GM13977 (cell line): ENCODE measurements at places on chromosomes 5 and 9.

DNA sequence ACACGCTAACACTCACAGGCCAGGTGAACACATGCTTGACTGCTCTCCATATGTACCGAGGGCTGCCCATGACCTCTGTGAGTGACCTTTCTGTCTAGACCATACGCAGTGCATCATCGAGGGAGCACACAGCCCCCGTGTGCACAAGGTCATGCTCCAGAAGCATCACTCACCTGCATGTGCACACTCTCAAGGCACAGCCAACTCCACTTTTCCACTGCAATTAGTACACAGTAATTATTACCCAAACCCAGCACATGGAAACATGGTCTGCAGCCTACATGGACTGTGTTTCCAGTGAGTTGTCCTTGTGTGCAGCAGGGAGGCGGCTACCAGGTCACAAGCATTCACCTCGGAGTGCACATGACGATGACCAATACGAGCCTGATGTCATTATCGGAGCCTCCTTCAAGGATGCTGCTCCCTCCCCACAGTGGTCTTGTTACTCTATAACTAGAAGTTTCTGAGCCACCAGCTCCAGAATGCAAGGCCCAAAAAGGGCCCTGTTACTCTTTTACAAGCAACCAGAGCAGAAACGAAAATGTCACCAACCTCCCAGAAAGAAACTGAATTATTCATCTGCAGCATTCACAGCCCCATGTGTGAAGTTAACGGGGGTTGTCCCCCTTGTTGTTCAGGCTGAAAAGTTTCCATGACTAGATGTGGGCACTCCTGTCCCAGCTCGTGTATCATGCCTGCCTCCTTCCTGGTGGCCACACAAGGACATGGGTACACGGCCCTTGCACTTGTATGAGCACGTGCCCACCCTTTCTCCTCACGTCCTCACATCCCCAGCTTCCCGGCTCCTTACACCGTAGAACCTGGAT lies 31.2 kb downstream of the SEMA4D start:
- peak; percentile 69 for DNase-seq

DNA sequence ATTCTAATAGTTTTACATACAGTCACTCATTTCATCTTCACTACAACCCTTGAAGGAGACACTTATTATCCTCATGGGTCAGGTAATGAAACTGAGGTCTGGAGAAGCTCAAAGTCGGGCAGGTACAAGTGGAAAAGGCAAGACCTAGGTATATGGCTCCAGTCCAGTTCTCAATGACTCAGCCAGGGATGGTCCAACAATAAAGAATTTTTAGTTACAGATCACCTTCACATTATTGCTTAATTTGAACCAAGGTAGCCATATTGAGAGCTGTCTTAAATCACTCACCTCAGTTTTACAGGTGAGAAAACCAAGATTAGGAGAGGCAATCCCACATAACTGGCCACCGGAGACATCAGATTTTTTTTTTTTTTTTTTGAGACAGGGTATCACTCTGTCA lies 55.4 kb downstream of the PTPN3 start:
- DNase-seq = no peak

GRCh38 chr5:166367391-166367790 lies 1924.1 kb upstream of the WWC1 start:
- no peak for DNase-seq

DNA sequence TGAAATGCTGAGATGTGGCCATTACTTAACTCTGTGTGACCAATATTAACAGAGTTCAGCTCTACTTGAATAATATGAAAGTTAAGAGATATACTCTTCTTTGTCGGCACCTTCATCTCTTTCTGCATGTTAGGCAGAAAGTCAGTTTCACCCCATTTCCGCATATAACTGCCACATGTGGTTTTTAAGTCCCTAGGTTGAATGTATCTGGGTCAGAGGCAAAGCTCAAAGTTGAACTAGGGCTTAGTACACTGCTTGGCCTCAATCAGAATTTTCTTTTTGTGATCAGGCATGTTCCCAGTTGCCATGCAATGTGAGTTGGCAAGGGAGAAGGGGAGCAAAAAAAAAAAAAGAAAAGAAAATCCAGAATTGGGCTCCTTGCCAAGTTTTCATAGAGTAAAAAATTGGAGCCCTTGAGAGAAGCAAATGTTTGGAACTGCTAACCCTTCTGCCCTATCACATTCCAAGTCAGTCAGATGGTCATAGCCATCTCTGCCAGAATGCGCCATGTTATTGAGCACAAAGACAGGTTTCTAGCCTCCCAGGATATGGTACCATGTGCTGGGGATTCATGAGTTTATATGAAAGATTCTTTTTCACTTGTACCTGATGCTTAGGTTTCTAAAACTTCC lies 251.2 kb upstream of the RORB start:
- DNase-seq = no peak

DNA sequence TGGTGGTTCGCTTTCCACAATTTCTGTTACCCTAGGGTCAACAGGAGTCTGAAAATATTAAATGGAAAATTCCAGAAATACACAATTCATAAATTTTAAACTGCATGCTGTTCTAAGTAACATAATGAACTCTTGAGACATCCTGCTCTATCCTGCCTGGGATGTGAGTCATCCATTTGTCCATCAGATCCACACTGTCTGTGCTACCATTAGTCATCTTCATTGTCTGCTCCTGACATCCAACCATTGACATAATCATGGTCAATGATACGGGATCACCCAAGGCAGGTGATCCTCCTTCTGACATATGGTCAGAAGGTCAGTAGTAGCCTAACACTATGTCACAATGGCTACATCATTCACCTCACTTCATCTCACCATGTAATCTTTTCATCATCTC lies 276.7 kb upstream of the KIF2A start:
- no peak for DNase-seq

- DNase-seq = peak; percentile 41
Observed at GRCh38 chr9:70111042-70111602, 67.5 kb downstream of the MAMDC2 start.

- DNase-seq = peak; percentile 43
Observed at GRCh38 chr5:168879929-168880328, 300.8 kb upstream of the PANK3 start.

DNA sequence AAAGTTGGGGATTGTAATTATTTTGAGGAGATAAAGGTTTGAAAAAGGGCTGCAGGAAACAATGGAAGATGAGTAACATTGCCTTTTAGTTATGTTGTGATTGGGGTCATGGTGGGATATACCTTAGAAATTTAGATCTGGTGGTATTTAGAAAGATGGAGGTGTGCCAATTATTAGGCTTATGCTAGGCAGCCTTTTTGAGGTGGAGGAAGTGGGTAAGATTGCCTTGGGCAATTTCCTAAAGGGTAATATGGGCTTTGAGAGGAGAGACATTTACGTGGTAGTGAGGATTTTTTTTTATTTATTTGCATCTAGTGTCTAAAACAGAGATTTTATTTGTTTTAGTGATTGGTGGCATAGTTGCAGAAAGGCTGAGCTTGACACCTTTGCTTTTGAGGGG lies 10.5 kb downstream of the HSPA4 start:
- DNase-seq = no peak

GRCh38 chr5:5266297-5266696 lies 126.2 kb downstream of the ADAMTS16 start:
- no peak for DNase-seq

DNA sequence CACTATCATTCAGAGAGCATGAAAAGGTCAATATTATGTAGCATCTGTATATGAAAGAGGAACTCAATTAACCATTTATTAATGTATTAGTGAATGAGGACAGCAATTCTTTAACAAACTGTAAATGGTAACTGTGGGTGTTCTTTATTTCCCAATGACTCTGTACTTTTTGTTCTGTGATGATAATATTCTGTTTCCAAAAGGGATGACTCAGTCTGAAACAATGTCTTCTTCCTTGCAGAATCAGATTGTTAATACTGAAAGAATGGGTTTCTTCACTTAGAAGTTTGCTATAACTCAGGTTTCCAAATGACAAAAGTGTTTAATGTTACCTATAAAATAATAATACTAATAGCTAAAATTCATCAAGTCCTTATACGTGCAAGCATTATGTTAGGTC lies 1518.7 kb upstream of the WWC1 start:
- DNase-seq = no peak

DNA sequence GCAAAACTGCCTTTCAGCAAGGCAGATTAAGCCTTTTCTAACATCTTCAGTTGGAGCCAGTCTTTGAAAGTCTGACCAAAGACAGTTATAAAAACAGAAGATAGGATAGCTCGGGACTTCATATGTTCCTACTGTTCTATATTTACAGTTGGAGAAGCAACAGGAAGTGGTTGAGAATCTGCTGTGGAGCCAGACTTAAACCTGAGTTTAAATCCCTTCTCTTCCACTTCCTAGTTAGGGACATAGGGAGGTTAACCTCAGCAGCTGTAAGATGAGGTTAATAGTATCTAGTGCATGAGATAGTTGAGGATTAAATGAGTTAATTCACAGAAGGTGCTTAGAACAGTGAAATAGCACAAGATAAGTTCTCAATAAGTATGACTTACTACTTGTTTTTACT lies 84.5 kb upstream of the FREM1 start:
- DNase-seq = no peak

DNA sequence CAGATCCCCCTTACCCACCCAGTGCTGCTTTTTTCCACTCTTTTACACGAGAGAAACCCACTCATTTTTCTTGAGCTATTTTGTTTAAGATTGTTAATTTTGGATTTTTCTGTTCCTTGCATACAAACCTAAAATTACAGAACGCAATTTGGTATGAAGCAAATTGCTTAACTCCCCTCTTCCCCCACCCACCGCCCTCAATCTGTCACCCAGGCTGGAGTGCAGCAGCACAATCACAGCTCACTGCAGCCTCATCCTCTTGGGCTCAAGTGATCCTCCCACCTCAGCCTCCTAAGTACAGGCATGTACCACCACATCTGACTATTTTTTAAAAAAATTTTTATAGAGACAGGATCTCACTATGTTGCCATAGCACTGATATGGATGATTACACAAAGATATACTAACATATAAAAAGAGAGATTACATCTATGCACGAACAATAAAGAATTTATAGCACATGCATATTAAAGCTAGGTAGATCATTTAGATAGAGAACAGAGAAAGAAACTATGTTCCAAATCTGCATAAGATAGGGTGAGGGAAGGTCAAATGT lies 203.6 kb downstream of the PIK3R1 start:
- DNase-seq = no peak

DNA sequence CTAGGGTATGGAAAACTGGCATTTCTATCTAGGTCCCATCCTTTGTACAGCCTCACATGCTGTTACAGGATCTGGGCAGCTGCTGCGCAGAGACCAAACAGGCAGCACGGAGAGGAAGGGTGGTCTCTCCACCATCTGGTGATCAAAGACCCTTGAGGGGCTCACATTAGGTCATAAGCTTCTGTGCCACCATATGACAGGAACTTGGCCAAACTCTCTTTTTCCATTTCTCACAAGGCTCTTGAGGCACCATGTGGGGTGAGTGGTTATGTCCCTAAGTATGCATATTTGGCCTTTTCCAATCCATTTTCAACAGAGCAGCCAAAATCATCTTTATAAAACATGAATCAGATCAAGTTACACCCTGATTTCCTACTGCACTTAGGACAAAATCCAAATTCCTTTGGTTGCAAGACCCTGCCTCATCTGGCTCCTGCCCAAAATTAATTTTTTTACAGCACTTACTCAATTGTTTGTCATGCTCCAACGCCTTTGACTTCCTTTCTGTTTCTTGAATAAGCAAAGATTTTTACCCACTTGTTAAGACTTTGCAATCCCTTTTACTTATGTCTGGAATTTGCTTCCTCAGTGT lies 730.0 kb downstream of the MAT2B start:
- no peak for DNase-seq

DNA sequence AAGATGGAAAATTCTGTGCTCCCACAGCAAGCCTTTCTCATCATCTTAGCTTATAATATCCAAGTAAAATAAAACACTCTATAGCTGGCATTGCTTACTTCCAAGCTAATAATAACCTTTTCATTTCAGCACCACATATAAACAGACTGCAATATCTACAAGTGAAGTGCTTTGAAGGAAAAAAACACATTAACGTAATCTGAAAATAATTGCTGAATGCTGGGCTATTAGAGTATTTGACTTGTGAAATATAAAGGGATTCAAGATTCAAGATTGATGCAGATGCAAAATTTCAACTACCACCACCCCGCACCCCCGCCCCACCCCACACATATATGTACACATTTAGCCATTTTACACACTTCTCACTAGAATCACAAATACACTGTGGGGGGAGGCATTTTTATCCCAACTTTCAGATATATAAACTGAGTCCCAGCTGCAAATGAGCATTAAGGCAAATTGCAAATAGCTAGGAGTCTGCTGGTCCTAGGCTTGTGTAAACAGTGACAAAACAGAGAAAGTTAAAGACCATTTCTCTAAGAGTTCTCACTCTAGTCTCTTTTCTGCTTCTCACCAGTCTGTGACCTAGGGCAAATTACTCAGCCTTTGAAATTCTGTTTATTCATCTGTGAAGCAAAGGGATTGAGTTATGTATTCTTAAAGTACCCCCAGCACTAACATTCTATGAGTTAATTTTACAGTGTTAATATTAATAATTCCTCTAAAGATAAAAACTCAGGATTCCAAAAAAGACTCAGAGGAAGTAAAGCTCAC lies 489.4 kb downstream of the PRELID2 start:
- DNase-seq = no peak

- no peak for DNase-seq
Observed at GRCh38 chr5:59516161-59516560, 377.4 kb downstream of the PDE4D start.

GRCh38 chr9:76419782-76420380 lies 25.7 kb upstream of the RFK start:
- DNase-seq = no peak

DNA sequence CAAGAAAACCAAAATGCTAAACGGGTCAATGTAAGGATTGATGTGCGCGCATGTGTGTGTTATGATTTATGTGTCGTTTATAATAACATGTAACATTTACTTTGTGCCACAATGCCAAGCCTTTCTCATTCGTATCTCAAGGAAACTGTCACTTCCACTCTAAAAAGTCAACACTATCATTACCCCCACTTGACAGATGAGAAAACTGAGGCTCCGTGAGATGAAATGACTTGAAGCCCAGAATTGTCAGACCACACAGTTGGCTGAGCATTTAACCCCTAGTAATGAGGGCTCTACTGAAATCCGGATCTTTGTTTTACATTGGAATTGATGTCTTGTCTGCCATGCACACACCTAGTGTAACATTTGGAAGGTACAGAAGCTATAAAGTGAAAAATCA lies 95.0 kb upstream of the LMX1B start:
- no peak for DNase-seq

DNA sequence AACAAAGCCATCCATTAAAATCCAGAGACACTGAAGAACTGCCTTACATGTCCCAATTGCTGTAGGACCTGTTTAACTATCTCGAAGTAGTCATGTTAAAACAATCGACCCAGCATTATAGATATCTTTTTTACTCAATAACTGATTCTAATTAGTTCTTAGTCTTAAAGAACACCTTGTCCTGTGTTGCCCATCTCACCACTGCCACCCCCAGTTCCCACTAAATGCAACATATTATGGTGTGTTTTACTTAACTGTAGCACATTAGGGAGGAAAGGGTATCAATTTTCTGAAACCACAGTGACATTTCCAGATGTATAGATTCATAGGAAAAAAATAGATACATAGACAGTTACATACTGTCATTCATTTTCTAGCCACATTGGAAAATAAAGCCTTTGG lies 221.2 kb downstream of the MEF2C start:
- DNase-seq = no peak
